ENCODE measurements at places on chromosomes 2 and 18. TPM values are rescaled to one million over a fixed set of nuclear protein-coding genes. Genes with fewer than 3 reads are reported as not detected.
A peak's percentile ranks its signal among the peaks of the same experiment; 100 is the strongest.

Gene RND3
- total RNA-seq: not detected

- DNase-seq: no peak
- H3K4me1 ChIP-seq: no peaks in the 10 kb centered on the region
Observed at GRCh38 chr18:23282437-23282781, 147.1 kb downstream of the CABLES1 start.

DNA sequence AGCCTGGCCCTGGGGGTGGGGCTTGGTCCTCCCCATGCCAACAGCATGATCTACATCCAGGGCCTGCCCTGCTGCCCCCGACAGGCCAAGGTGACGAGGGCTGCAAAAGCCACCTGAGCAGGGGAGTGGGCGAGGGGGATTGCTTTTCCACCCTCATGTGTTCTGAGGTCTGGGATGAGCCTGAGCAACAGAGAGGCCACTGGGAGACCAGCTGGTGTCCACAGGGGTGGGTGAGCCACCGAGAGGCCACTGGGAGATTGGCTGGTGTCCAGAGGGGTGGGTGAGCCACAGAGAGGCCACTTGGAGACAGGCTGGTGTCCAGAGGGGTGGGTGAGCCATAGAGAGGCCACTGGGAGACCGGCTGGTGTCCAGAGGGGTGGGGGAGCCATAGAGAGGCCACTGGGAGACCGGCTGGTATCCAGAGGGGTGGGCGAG lies 147.4 kb upstream of the GPC1 start:
- H3K4me3 ChIP-seq: no peak overlapping the region
- no peaks in the 10 kb centered on the region for H3K27me3 ChIP-seq
- H3K27ac ChIP-seq: no peak overlapping the region
- no peaks in the 10 kb centered on the region for H3K36me3 ChIP-seq
- no peaks in the 10 kb centered on the region for H3K4me1 ChIP-seq
- no peak for DNase-seq

DNA sequence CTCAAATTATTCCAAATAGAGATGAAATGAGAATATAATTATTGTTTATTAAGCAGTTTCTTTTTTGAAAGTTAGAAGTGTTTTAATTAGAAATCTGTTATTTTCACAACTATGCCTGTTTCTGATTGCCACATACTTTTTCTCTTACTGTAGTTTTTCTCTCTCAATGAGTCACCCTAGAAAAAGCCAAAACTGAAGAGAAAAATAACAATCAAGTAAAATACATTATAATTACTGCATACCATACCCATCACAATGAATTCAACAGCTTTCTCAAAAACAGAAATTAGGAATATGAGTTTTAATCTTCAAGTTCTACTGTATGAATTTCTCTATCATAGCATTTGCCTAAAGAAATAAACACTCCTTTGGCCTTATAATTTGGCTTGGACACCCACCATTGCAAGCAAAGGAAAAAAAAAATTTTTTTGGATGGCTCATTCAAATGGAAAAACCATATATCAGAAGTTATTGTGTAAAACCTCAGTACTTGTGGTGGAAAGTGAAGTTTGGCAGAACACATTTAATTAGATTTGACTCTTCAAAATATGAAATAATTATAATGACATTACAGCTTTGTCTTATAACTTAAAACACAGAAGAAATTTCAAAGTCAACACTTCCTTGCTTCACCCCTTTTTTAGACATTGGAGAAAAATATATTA lies 138.5 kb downstream of the DYM start:
- H3K36me3 ChIP-seq: no peaks in the 10 kb centered on the region
- H3K4me1 ChIP-seq: no peaks in the 10 kb centered on the region
- DNase-seq: no peak
- no peaks in the 10 kb centered on the region for H3K27me3 ChIP-seq

- H3K36me3 ChIP-seq: no peaks in the 10 kb centered on the region
- H3K27ac ChIP-seq: peak overlapping the region; percentile 44
- no peak for DNase-seq
- peaks cover 44% of the 10 kb centered on the region for H3K4me1 ChIP-seq
Observed at GRCh38 chr2:96528700-96529375, 7.7 kb upstream of the ARID5A start.

- no peak overlapping the region for H3K27ac ChIP-seq
Observed at GRCh38 chr2:28639092-28639691, 112.4 kb upstream of the PPP1CB start.

GRCh38 chr2:14735696-14736095 lies 103.2 kb downstream of the LRATD1 start:
- no peaks in the 10 kb centered on the region for H3K27me3 ChIP-seq
- no peaks in the 10 kb centered on the region for H3K4me1 ChIP-seq
- H3K27ac ChIP-seq: no peak overlapping the region
- DNase-seq: no peak

- H3K27me3 ChIP-seq: no peaks in the 10 kb centered on the region
- H3K4me1 ChIP-seq: no peaks in the 10 kb centered on the region
- H3K4me3 ChIP-seq: no peak overlapping the region
- H3K27ac ChIP-seq: no peak overlapping the region
Observed at GRCh38 chr2:179927041-179927440, 65.6 kb upstream of the ZNF385B start.
